ENCODE measurements at places on chromosomes 5 and 9.

- no peak for DNase-seq
These were observed 80.2 kb downstream of the KCNIP1 start for GRCh38 chr5:170584003-170584402.

DNA sequence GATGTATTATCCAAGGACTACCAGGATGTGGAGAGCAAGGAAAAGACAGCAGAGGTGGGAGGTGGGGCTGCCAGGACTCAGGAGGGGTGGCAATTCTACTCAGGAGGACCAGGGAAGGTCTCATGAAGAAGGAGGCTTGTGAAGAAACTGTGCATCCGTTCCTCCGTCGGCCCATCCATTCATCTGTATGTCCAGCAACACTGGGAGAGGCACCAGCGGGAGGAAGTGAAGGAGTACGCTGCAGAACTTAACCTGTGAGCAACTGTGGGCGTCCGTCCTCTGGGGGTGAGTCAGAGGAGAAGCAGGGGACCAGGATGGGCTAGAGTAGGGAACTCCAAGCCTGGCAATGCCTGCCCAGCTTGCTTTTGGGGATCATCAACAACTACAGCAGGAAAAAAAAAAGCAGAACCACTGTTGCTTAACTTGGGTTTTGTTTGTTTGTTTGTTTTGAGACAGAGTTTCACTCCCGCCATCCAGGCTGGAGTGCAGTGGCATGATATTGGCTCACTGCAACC is 47.3 kb upstream of the NEURL1B start:
- DNase-seq, result no peak

GRCh38 chr5:121745407-121745806 is 106.3 kb upstream of the FTMT start:
- DNase-seq, result no peak

GRCh38 chr5:154849791-154850201 is 607 bp downstream of the FAXDC2 start:
- DNase-seq, result no peak

- no peak for DNase-seq
These were observed 19.5 kb downstream of the ERAP1 start for GRCh38 chr5:96788112-96788749.

DNA sequence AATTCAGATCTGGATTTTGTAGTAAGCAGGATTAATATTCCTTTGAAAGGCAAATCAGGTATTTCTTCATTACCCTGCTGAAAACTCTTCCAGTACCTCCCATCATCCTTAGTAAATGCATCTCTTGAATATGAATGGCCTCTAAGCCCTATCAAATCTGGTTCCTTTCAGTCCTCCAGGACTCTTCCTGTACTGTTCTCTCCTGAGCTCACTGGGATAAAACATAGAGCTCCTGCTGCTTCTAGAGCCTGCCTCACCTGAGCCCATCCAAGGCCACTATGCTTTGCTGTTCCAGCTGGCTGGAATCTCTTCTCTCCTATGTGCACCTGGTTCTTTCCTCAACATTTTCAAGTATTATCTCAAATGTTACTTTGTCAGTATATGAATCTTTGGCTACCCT is 803.3 kb upstream of the CTNND2 start:
- no peak for DNase-seq

DNA sequence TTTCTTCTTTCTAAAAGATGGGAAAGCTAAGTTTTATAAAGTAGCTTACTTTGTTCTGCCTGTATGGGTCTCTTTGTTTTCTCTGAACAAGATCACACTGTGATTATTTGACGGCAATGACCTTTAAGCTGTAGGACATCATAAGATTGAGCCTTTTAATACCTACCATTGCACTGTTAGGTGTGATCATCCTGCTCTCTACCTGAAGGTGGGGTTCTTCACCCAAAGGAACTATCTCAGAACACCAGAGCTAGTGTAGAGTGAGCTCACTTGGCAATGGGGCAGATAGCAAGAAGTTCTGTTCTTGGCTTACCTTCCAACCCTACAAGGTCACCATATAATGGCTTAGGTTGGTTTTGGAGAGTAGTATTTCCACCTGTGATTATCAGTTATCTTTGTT is 200.2 kb downstream of the SPATA31D1 start:
- DNase-seq, result no peak

DNA sequence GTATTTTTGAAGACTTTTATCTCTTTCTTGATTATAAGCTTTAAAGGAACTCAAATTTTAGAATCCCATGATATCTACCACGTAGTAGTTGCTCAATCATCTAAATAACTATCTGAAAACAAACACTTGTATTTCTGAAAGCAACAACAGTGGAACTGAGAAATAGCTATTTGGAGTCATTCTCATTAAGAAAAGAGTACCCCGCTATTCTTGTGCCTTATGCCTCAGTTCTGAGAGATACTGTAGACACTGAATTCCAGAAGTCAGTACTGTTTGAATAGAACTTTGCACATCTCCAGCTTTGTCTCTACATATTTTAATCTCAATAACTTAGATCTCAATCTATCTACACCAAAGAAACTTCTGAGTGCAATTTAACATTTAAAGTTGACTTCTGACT is 11.4 kb downstream of the CHD1 start:
- no peak for DNase-seq

DNA sequence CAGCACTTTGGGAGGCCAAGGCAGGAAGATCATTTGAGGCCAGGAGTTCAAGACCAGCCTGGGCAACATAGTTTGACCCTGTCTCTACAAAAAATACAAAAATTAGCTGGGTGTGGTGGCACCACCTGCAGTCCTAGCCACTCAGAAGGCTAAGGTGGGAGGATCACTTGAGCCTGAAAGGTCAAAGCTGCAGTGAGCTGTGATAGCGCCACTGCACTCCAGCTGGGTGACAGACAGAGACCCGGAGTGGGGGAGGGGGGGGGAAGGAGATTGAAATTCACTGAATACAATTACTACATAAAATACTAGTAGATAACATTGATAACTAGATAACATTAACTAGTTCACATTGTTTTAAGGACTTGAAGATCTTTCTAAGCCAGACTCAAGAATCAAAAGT is 345.6 kb downstream of the BNC2 start:
- no peak for DNase-seq

GRCh38 chr9:95556521-95556920 is 39.8 kb upstream of the PTCH1 start:
- DNase-seq, result no peak

DNA sequence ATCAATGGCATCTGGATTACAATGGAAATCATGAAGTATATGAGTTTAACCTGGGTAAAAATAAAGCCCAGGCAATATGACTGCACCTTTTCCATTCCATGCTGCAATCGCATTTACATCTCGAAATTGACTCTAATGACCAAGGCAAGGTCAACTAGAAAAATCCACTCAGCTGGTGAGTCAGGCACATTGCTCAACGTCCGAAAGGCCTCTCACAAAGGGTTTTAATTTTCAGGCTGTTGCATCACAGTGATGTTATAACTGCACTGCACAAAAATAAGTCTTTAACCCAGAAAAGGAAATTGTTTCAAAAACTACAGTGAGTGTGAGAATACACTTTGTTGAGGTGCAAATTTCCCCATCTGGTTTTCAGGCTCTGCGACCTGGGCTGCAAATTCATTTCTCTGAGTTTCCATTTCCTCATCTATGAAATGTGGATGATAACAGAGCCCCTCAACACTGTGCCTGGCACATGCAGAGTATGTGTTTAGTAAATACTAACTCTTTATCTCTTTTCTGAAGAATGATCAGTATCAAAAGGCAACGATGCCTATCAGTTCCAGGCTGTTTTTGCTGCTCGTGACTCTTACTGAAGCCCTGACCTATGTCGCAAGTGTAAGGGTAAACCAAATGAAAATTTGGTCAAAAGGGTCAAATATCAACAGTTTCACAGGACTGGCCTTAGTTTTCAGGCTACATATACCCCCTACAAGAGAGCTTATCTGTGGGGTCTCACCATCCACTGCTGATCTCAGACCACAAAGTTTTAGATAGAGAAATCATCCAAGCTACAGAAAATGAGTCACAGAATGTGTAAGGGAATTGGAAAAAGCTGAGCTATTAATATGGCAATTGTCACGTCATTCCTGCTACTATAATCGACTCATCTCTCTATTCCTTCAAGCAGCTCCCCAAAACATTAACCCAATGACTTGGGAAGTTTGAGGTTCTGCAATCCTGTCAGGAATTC is 4.1 kb downstream of the NFIL3 start:
- DNase-seq, result no peak

DNA sequence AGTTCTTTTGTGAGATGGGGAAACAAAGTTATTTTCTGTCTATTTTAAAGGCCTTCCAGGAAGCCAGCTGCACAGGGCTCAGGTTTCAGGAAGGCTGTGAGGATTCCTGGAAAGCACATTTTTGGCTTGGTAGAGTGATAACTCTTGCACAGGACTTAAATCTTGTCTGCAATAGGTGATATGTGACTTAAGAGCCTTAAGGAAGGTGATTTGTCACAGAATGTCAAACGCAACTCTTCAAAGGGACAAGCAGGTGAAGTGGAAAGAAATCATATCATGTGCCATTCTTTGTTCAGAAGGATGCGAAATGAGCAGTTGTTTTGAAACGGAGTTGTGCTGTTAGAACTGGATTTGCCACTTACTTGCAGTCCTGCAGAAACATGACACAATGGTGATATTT is 459.3 kb downstream of the MAT2B start:
- no peak for DNase-seq

GRCh38 chr5:19950897-19951296 is 37.1 kb downstream of the CDH18 start:
- DNase-seq, result no peak

GRCh38 chr5:56827049-56827448 is 11.7 kb downstream of the MAP3K1 start:
- DNase-seq, result no peak

- no peak for DNase-seq
These were observed 68.3 kb downstream of the ERP44 start for GRCh38 chr9:100030548-100030947.

- no peak for DNase-seq
These were observed 2.0 kb downstream of the ST8SIA4 start for GRCh38 chr5:100900796-100901781.

Data from hippocampal formation (tissue), 2 donors.